Natural killer cell treated with Interleukin-12 subunit alpha and Interleukin-12 subunit beta and Interleukin-15 and Interleukin-18, amount 100 ng/mL, for 72 hours (primary cell): ENCODE measurements at places on chromosomes 3 and 15.

DNA sequence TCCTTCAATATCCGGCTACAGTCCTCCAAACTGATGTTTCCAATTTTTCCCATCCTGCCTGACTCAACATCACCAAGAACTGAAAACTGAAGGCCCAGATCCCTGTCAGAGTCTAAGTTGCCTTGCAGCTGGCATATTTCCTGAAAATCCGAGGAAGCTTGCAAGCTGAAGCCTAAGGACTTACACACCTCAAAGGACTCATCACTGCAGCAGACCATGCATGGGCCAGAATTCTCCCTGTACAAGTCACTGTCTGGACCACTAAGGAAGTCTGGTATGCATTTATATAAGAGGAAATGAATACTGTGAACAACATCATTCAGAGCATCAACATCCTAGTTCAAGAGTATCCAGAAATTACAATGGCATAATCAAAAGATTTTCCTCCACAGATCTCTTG, 548.8 kb upstream of the MDFIC2 start:
- DNase-seq, result no peak

GRCh38 chr3:101414121-101414520, 93.7 kb upstream of the IMPG2 start:
- DNase-seq, result no peak

DNA sequence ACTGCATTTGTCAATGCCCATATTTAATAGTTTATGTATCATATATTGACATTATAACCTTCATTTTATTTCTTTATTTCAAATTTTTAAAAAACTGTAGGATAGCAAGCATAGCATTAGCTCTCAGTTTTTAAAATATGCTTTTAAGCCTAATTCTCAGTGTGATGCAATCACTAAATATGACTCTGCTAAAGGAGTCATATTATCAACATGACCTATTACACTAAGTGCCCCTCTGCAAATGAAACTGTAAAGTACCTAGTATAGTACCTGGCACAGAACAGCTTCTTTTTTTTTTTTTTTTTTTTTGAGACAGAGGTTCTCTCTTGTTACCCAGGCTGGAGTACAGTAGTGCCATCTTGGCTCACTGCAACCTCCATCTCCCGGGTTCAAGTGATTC, 179.4 kb upstream of the CGNL1 start:
- no peak for DNase-seq

- DNase-seq, result no peak
These were observed 398.5 kb downstream of the ROBO1 start for GRCh38 chr3:79369306-79369705.

GRCh38 chr15:33959844-33960548, 8.3 kb upstream of the CHRM5 start:
- no peak for DNase-seq

- DNase-seq, result no peak
These were observed 87.0 kb upstream of the LRTM1 start for GRCh38 chr3:55014906-55015305.

GRCh38 chr3:172087602-172088580, 48.5 kb downstream of the FNDC3B start:
- DNase-seq, result no peak

DNA sequence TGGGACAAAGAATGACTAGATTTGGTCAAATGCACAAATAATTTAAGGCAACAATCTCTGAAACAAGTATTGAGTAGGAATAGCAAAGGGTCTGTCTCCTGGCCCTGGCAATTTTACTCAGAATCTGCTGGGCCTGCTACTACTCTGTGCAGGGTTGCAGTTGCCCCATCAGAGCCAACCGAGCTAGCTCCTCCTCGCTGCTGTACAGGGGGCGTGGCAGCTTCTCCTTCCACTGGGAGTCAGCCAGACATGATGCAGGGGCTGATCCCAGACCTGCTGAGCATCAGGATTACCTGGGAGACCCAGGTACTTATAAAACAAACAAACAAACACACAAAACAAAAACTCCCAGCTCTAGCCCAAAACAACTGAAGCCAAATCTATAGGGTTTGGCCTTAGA, 30.5 kb upstream of the PXYLP1 start:
- no peak for DNase-seq

DNA sequence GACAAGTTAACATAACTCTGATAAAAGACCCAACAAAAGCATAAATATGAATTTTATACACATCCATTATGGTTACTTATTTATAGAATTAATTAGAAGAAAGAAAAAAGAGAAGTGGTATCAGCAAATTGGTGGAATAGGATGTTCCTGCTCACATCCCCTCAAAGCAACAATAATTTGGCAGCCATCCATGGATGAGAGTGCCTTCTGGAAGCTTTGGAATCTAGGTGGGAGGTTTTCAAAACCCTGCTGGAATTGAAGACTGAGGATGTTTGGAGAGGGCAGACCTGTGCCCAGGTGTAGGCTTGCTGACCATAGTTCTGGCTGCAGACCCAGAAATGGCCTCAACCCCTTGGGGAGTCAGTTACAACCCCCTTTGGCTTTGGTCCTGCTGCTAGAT, 91.2 kb downstream of the EDEM1 start:
- no peak for DNase-seq

DNA sequence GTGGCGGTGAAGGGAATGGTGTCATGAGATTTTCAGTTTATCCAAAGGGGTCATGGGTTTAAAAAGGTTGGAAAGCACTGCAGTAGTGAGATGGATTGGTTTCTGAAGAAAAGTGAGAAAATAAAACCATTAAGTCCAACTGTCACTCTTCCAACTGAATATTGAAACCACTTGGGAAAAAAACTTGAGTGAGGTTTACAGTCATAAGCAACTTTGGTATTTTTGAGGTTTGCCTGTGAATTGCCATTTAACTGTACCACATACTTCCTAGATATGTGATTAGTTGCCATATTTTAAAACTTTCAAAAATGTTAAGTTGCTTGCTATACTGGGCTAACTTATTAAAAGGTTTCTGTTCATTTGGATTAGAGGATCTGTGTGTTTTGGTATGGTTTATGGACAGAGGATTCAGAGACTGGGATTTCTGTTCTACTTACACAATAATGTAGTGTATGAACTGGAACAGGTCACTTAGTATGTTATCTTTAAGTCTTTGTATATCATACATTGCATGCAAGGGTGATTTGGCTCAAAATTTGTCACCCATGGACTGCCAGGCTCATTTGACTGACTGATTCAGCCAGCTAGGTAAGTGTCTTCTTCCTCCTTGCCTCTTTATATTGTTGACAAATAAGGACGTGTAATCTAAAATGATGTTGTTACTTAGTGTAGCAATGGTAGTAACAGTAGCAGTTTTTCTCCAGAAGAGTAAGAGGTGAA, 201.4 kb upstream of the EOMES start:
- DNase-seq, result no peak

DNA sequence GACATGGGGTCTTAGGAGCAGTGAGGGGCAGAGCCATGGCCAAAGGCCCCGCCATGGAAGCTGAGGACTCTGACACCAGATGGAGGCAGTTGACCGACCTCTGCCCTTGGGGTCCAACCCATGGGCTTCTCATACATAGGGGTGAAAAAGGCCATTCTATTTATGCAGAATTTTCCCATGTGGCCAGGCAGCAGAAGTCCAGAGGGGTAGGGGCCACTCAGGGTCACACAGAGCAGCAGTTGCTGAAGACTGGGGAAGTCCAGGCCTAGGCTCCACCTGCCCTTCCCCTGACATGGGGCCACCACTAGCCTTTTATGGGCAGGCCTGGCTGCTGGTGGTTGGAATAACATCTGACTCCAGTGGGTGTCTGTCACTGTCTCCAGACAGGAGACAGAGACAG, 6.4 kb downstream of the PRSS50 start:
- DNase-seq, result no peak

GRCh38 chr3:127675651-127676391, 3.1 kb downstream of the ABTB1 start:
- no peak for DNase-seq

- DNase-seq, result no peak
These were observed at the start of gene TPM1 for GRCh38 chr15:63041974-63042876. TSS of gene TPM1 (plus strand) at chr15:63042747. CDS start at chr15:63042830, 83 bp downstream.

DNA sequence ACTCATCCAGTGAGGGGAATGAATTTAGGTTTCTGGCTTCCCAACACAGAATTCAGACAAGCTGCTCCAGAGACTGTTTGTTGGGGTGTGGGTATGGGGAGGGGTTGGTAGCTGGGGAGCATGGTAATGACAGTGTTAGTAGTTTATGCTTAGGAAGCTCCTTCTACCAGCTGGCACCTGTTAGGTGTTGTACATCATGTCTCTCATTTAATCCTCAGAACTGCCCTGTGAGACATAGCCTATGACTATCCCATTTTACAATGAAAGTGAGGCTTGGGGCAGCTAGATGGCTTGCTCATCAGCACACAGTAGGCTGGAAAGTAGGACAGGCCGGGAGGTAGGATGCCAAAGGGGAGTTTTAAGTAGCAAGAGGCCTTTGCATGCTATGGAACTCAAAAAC, 2.5 kb downstream of the EIF4E3 start:
- DNase-seq, result no peak

DNA sequence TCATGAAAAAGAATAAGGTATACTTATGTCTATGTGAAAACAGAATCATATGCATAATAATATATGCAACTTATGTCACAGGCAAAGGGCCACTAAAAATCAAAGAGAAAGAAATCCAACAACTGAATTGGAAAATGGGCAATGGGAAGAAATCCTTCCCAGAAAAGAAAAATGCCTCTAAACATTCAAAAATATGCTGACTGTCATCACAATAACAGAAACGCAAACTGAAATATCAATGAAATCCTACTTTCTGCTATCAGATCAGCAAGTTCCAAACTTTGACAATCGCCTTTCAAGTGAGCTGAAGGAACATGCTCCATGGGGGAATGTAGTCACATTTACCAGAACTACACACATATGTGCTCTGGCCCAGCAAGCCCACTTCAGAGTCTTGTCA, 99.4 kb upstream of the KLF13 start:
- no peak for DNase-seq

GRCh38 chr3:126621171-126621570, 33.8 kb downstream of the TXNRD3 start:
- no peak for DNase-seq

- no peak for DNase-seq
These were observed 44.6 kb downstream of the RFX7 start for GRCh38 chr15:56199038-56199437.

GRCh38 chr3:191244242-191244867, 45.3 kb downstream of the OSTN start:
- no peak for DNase-seq

GRCh38 chr3:180040966-180041365, 4.2 kb upstream of the PEX5L start:
- DNase-seq, result no peak

- no peak for DNase-seq
These were observed 562.6 kb downstream of the EDEM1 start for GRCh38 chr3:5750091-5750490.

GRCh38 chr3:22959593-22959992, 243.5 kb upstream of the UBE2E2 start:
- DNase-seq, result no peak

DNA sequence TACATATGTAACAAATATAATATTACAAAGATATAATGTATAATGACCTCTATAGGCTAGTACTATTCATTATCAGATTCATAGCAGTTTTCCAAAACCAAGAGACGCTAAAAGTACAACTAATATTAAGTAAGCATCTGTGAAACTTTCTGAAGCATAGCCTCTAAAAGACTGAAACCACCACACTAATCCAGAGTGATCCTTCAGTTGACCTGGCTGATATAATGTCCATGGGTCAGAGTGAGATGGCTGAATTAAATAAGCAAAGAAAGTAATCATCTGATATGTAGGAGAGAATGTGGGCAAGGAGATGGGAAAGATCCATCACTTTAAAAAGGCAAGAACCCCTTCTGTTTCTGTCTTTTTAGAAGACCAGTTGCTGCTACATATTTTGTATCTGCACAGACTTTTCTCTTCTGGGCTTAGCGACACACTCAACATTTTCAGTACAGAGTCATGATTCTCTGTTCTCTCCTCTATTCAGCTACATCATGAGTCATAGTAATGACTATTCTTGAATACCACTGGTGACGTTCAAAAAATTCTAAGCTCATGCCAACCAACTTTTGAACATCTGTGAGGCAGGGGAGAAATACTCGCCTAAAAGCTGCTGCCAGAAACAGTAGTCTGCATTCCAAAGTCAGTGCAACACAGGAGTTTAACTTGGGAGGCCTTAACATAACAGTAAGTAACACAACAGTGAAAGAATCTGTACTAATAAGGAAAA, 149.6 kb downstream of the MAGI1 start:
- no peak for DNase-seq

GRCh38 chr15:83764201-83764838, 110.4 kb downstream of the ADAMTSL3 start:
- no peak for DNase-seq

GRCh38 chr3:129525341-129525968, 3.0 kb upstream of the RHO start:
- DNase-seq, result no peak

- DNase-seq, result no peak
These were observed 458.5 kb downstream of the AGBL1 start for GRCh38 chr15:86538141-86538540.

DNA sequence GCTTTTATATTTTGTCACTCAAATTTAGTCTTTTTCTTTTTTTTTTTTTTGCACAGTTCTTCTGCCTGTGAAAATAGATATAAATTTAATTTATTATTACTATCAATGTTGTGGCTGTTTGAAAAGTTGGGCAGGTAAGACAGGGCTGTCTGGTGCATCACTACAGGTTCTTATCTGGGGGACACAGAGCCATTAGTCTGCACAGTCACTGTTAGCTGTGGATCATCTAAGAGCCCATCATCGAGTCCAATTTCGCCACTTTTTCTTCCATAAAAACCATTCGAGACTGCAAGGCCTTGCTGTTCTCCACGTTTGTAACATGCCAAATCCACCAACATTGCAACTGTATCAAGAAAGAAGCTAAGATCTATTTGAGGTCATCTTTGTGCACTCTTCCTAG, 325.6 kb upstream of the UMPS start:
- no peak for DNase-seq

- DNase-seq, result no peak
These were observed 404.1 kb downstream of the EPHB1 start for GRCh38 chr3:135199137-135199536.

- DNase-seq, result no peak
These were observed 157.9 kb downstream of the CHL1 start for GRCh38 chr3:354432-354831.

- no peak for DNase-seq
These were observed 34.1 kb upstream of the NR2C2 start for GRCh38 chr3:14913071-14913925.

- DNase-seq, result no peak
These were observed 15.3 kb upstream of the PARP14 start for GRCh38 chr3:122665226-122665786.

DNA sequence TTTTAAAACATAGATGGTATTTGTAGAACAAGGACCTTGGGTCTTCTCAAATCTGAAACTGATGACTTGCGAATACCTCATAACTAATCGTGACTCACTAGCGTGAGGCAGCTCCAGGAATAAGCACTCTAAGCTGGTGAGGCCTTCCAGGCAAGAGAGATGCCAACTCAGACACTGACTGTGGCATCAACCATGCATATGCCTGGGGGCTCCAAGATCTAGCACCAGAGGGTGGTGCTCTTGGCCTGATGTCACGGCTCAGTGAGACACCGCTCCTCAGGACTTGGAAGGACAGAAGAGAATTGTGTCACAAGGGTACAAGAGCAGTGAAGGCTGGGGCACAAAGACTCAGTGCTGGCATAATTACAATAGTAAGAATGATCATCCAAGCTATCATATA, 125.0 kb upstream of the TRIM42 start:
- DNase-seq, result no peak

GRCh38 chr3:150348500-150348899, 59.6 kb upstream of the TSC22D2 start:
- DNase-seq, result no peak

GRCh38 chr15:80783260-80783659, 4.1 kb downstream of the CEMIP start:
- DNase-seq, result no peak

- no peak for DNase-seq
These were observed 36.5 kb downstream of the ANAPC13 start for GRCh38 chr3:134449277-134449676.
